ENCODE measurements at places on chromosomes 3 and 15. TPM values are rescaled to one million over a fixed set of nuclear protein-coding genes. Genes with fewer than 3 reads are reported as not detected.

- peaks cover 83% of the 10 kb centered on the region for H3K4me1 ChIP-seq
- peak overlapping the region; percentile 96 for H3K4me3 ChIP-seq
- H3K36me3 ChIP-seq = peaks cover 50% of the 10 kb centered on the region
- peak overlapping the region; percentile 91 for H3K27ac ChIP-seq
These were observed 4.0 kb downstream of the ATP10A start for GRCh38 chr15:25858952-25859760.

The SOX14 gene
- total RNA-seq = not detected

- no peaks in the 10 kb centered on the region for H3K27me3 ChIP-seq
- no peaks in the 10 kb centered on the region for H3K36me3 ChIP-seq
- peak within 1 kb of the TSS; percentile 96 for H3K27ac ChIP-seq
- H3K4me1 ChIP-seq = peaks cover 12% of the 10 kb centered on the region
- peak within 1 kb of the TSS; percentile 94 for H3K4me3 ChIP-seq
- DNase-seq = peak; percentile 92
These were observed at the start of gene ZBTB20 for GRCh38 chr3:115146418-115147328. TSS of gene ZBTB20 (minus strand) at chr3:115147288.

The RLBP1 gene
- not detected for total RNA-seq

GRCh38 chr15:74763416-74763815, 14.8 kb downstream of the CYP1A2 start:
- H3K4me1 ChIP-seq = no peaks in the 10 kb centered on the region
- peaks cover 13% of the 10 kb centered on the region for H3K27me3 ChIP-seq
- no peak overlapping the region for H3K4me3 ChIP-seq
- no peaks in the 10 kb centered on the region for H3K36me3 ChIP-seq
- no peak overlapping the region for H3K27ac ChIP-seq

DNA sequence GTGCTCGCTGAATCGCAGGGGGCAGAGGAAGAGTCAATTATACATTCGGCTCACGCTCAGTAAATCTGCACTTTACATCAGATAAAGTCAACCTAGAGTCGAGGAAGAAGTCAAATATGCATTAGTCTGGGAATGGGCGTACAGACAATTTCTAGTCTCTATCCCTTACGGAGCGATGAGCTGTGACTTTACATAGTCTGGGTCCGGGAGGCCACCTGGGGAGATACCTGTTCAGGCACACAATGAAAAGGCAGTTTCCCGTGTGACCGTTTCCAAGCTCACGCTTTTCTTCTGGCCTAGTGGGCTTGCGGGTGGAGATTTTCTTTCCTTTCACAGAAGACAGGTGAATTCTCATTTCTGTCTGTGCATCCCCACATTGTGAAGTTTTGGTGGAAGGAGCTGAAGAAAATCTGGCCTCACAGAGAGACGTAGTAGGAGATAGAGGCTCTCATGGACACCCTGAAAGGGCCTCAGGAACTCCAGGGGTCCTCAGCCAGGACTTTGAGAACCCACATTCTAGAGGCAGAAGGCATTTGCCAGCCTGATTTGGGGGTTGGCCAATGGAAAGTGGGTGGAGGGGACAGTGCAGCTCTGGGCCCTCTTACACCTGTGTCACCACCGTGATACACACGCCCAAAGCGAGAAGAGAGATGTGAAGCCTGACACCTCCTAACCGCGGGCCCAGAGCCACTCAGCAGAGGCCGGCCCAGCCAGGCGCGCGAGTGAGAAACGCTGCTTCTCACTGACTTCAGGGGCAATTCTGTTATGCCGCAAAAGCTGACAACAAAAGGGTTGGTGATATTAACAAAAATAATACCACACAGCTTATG, 10.7 kb upstream of the OCA2 start:
- H3K4me3 ChIP-seq = no peak overlapping the region
- no peak overlapping the region for H3K27ac ChIP-seq
- H3K27me3 ChIP-seq = no peaks in the 10 kb centered on the region
- no peak for DNase-seq
- H3K4me1 ChIP-seq = peaks cover 16% of the 10 kb centered on the region
- H3K36me3 ChIP-seq = peaks cover 22% of the 10 kb centered on the region

DNA sequence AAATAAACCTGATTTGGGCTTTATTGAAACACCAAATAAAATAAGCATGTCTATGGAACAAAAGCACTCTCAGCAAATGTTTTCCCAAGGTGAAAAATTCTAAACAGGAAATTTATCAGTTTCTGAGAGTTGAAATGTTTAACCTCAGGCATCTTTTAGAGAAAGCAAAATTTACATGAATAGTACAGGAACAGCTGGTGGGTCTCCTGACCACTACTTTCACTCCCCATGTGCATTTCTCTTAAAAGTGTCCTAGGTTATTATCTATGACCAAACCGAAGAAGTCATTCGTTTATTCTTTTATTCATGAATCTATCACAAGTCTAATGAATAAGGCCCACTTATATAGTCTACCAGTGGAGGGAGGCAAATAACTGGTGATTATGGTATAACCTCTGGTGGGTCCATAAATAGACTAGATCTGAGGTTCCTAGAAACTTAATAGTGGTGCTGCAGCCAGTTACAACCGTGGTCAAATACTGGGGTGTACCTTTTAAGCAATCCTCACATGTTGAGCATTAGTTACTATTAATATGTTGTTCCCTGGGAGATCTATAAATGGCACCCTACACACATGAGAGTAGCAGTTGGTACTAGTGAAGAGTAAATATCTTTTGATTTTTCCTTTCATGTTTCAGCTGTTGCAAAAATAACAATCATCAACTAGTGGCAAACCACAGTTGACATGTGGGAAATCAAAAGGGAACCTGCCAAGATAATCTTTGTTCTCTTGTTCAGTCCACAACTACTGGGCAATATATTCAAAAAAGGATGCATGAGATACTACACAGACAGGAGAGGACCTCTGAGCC, 169.3 kb upstream of the STAC start:
- H3K36me3 ChIP-seq = no peaks in the 10 kb centered on the region
- no peak overlapping the region for H3K27ac ChIP-seq
- no peak for DNase-seq
- peaks cover 15% of the 10 kb centered on the region for H3K27me3 ChIP-seq
- H3K4me1 ChIP-seq = no peaks in the 10 kb centered on the region
- no peak overlapping the region for H3K4me3 ChIP-seq

- DNase-seq = no peak
- no peaks in the 10 kb centered on the region for H3K36me3 ChIP-seq
- H3K27ac ChIP-seq = no peak overlapping the region
- H3K4me3 ChIP-seq = no peak overlapping the region
- H3K4me1 ChIP-seq = peaks cover 12% of the 10 kb centered on the region
- no peaks in the 10 kb centered on the region for H3K27me3 ChIP-seq
These were observed 106.2 kb downstream of the XXYLT1 start for GRCh38 chr3:195164573-195165264.

DNA sequence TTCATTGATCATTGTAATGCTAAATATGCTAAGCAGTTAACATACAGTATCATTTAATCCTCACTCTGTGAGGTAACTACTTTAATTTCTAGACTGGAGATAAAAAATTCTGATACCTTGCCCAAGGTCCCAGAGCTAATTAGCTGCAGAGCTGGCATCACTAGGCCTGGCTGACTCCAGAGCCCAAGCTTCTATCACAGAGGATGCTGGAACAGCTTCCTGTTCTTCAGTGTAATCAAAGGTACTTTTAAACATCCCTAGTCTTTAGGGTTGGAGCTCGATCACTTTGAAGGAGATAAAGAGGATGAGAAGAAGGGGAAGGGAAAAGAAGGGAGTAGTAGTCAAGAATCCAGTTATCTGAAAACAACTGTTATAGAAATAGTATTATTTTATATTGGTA, 37.1 kb upstream of the BOC start:
- H3K4me1 ChIP-seq = no peaks in the 10 kb centered on the region
- no peak overlapping the region for H3K4me3 ChIP-seq
- H3K27ac ChIP-seq = no peak overlapping the region
- H3K27me3 ChIP-seq = no peaks in the 10 kb centered on the region

DNA sequence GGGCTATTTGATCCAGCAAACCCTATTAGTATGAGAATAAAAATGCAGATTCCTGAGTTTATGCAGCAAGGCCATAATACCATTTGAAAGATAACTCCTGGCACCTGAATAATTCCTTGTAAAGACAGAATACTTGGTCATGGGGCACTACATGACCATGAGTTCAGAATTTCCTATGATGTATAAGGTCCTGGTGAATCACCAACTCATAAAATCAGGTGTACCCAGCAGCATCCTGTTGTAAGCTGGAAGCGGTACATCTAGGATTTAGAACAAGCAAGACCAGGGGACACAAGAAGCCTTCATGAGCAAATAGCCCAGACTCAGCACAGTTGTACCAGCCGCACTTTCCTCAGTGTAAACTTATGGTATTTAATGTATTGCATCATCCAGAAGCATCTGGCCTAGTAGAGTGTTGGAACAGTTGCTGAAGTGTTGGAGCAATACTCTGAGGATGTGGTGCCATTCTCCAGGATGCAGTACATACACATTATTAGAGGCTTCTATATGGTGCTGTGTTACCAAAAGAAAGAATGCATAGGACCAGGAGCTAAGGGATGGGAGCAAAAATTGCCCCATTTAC, 233.4 kb downstream of the SQOR start:
- no peaks in the 10 kb centered on the region for H3K36me3 ChIP-seq
- H3K27ac ChIP-seq = no peak overlapping the region
- H3K4me1 ChIP-seq = peaks cover 19% of the 10 kb centered on the region
- peaks cover 2% of the 10 kb centered on the region for H3K27me3 ChIP-seq

DNA sequence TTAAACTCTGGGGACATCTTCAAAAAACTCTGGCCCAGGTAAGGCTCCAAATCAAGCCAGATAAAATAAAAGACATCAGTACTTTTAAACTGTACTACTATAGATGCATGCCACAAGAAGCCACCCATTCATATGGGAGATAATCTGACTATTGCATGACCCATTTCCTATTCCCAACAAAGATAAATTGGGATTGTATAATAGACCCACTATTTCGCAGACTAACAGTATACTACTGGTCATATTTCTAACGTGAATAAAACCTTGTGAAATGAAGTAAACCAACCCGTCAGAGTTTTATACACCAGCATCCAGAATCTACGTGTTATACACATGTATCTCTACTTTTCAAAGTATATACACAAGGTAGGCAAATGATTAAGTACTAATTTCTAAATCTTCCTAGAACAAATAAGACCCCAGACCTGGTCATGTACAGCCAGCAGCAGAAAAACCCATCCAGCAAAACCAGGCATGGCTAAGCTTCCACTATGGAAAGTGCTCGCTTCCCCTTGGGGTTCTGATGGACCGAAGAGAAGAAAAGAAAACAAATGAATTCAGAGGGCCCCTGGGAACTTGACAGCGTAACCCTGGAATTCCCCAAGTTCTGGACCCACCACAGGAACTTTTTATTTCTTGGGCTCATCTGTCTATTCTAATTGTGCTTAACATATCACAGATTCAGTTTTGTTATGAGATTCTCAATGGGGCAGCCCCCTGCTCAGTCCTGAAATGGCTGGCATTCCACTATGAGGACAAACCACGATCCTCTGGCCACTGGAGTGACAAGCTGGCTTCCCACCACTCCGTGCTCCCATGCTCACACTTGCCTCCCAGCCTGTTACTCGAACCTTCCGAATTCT, 69.1 kb downstream of the MB21D2 start:
- no peaks in the 10 kb centered on the region for H3K36me3 ChIP-seq
- DNase-seq = no peak
- peak overlapping the region; percentile 83 for H3K27ac ChIP-seq
- H3K4me1 ChIP-seq = peaks cover 56% of the 10 kb centered on the region

DNA sequence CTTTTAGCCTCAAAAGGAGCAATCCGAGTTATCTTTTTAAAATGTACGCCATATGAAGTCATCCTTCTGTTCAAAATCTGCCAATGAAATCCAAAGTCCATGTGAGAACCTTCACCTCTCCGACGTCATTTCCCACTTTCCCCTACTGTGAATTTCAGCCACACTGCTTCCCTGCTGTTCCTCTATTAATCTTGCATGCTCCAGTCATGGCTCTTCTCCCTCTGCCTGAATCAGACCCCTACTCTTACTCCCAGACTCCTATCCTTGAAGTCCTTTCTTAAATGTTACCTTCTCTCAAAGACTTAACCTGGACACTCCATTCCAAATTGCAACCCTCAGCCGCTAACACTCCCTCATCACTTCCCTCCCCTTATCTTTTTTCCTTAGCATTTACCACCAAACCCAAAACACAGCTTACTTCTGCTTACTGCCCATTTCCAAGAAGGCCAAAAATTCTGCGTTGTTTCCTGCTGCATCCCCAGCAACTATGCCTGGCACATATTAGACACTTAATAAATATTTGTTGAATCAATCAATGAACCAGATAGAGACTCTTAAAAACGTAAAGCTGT, 1.2 kb downstream of the NKIRAS1 start:
- peaks cover 27% of the 10 kb centered on the region for H3K36me3 ChIP-seq
- H3K27ac ChIP-seq = peak overlapping the region; percentile 80
- H3K4me1 ChIP-seq = peaks cover 56% of the 10 kb centered on the region
- H3K27me3 ChIP-seq = no peaks in the 10 kb centered on the region
- DNase-seq = no peak

- peaks cover 5% of the 10 kb centered on the region for H3K36me3 ChIP-seq
- no peaks in the 10 kb centered on the region for H3K27me3 ChIP-seq
These were observed 15.9 kb upstream of the TMEM42 start for GRCh38 chr3:44845528-44846520.

GRCh38 chr15:91294344-91294743, 194.3 kb downstream of the SV2B start:
- H3K36me3 ChIP-seq = no peaks in the 10 kb centered on the region
- H3K27ac ChIP-seq = no peak overlapping the region
- DNase-seq = no peak

DNA sequence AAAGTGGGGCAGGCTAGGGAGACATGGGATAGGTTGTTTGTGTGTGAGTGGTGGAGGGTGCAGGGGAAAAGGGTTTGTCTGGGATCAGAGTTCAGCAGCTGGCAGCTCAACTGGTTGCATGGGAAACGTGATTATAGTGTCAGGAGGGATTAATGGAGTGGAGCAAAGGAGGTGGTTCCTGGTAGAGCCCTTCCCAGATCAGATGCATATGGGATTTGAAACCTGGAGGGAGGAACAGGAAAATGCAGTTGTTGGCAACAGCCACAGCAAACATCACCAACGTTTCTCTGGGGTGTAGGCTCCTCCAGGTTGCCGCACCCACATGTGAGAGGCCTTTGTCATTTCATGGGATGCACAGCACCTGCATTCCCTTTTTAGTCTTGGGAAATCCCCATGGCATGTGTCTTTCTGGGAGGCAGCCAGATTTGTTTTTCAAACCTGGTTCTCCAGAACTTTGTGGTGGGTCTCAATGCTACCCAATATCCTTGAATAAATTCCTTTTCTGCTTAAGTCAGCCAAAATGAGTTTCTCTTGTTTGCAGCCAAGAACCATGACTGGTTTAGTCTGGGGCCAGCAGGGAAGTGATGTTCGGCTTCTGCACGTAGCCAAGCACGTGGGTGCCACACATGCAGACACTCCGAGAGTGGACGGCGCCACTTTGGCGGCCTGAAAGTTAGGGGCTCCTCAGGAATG, 61.3 kb downstream of the BDH1 start:
- peaks cover 80% of the 10 kb centered on the region for H3K4me1 ChIP-seq
- H3K27me3 ChIP-seq = no peaks in the 10 kb centered on the region
- H3K36me3 ChIP-seq = peaks cover 6% of the 10 kb centered on the region
- no peak for DNase-seq
- peak overlapping the region; percentile 91 for H3K27ac ChIP-seq

GRCh38 chr15:63575312-63575711, 21.9 kb upstream of the FBXL22 start:
- H3K4me1 ChIP-seq = peaks cover 23% of the 10 kb centered on the region
- no peak for DNase-seq
- H3K27me3 ChIP-seq = no peaks in the 10 kb centered on the region

GRCh38 chr3:101217472-101218245, 102.7 kb downstream of the IMPG2 start:
- H3K36me3 ChIP-seq = peaks cover 6% of the 10 kb centered on the region
- H3K27ac ChIP-seq = no peak overlapping the region

The UQCC5 gene
- 13.7 TPM for total RNA-seq
